Dermis blood vessel endothelial cell (primary cell): ENCODE measurements at places on chromosomes 2 and 18.

GRCh38 chr2:905833-906140, 44.9 kb upstream of the SNTG2 start:
- no peak for DNase-seq

DNA sequence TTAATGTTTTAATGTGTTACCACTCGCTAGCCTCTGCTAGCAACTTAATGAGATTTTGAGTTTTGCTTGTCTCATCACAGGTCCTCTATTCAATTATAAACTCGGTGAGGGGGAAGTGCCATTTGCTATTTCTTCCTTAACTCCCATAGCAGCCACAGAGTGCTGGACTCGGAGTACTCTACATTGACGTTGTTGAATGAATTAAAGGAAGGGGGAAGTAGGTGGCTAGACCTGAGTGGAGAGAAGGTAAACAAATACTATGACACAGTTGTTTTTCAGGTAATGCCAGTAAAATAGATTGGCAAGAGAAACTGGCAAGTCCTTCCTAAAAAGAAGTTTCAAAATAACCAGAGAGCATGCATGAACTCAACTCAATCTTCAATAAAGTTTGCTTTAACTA, 339.3 kb downstream of the HRH4 start:
- DNase-seq: no peak

GRCh38 chr2:120818441-120818920, 82.8 kb downstream of the GLI2 start:
- DNase-seq: no peak

DNA sequence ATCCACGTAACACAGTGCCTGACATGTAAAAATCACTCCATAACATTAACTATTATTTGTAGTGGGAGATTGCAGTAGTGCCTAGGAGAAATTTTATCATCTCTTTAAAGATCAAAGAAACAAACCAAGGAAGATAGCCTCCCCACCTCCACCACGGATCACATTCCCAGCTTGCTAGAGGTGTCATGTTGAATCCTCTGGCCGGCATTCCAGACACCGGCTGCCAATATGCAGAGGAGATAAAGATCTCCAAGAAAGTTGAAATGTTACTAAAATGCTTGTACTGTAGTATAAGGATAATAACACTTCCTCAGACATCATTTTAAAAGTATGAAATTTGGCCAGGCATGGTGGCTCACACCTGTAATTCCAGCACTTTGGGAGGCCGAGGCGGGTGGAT, 6.1 kb upstream of the ATG16L1 start:
- no peak for DNase-seq

DNA sequence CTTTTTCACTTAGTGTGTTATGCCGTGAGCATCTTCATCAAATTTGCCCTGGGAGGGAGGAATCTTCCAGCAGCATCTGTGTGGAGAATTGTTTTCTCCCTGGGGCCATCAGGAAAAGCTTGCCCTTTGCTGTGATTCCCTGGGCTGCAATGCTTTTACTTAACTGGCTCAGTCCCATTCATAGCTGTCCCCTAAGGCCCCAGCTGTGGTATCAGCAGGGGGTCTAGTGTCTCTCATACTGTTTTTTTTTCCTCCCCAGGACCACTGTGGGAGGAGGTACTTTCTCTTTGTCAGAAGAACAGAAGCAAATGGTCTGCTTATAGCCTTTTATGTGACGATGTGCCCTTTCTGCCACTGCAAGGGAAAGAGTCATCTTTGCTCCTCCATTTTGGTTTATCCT, 176.8 kb upstream of the CELF4 start:
- no peak for DNase-seq

GRCh38 chr2:48183276-48183675, 277.0 kb upstream of the FBXO11 start:
- no peak for DNase-seq

DNA sequence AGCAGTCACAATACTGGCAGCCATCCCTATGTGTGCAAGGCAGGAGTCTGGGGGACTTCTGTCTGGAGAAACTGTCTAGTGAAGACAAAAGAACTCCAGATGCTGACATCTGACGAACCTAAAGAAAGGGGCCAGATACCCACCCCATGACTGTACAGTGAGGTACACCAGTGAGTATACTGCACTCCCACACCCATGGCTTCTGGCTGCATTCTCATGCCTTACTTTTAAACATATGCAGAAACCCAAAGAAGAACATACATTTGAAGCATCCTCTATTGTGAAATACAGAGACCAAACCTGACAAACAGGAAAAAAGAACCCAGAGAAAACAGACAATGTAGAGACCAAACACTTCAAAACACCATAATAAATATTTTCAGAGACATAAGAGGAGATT, 102.2 kb downstream of the ACTR3 start:
- no peak for DNase-seq

GRCh38 chr2:188196343-188197008, 95.2 kb upstream of the GULP1 start:
- DNase-seq: no peak

- peak; percentile 92 for DNase-seq
Observed at GRCh38 chr18:2776601-2777000, 70.2 kb upstream of the EMILIN2 start.

DNA sequence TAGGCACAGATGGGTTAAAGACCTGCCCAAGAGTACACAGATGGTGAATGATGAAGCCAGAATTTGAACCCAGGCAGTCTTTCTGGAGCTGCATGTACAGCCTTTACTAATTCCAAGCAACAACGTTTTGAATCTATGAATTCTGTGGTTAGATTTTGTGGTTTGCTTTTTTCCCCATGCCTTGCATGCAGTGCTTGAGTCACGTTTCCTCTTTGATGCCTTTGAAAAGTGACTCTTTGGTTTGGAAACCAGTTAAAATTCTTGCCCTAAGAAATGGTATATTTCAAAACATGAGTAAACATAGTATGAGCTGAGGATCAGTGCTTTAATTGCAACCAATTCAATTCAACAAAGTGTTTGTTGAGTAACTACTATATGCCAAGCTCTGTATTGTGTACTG, 48.2 kb upstream of the PPM1B start:
- no peak for DNase-seq

DNA sequence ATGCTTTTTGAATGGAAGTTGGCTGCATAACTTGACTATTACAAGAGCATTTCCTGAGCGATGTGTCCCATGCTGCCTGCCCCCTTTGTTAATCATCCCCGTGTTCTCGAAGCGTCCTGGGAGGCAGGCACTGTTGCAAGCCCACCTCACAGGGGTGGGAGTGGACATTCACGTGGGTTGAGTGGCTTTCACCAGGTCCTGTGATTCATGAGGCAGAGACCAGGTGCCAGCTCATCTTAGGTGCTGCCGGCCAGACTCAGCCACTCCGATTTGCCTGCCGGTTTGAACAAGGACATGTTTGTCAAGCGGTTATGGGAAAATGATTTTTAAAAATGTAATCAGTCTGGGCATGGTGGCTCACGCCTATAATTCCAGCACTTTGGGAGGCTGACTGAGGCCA, 112.5 kb downstream of the ZNF532 start:
- no peak for DNase-seq

DNA sequence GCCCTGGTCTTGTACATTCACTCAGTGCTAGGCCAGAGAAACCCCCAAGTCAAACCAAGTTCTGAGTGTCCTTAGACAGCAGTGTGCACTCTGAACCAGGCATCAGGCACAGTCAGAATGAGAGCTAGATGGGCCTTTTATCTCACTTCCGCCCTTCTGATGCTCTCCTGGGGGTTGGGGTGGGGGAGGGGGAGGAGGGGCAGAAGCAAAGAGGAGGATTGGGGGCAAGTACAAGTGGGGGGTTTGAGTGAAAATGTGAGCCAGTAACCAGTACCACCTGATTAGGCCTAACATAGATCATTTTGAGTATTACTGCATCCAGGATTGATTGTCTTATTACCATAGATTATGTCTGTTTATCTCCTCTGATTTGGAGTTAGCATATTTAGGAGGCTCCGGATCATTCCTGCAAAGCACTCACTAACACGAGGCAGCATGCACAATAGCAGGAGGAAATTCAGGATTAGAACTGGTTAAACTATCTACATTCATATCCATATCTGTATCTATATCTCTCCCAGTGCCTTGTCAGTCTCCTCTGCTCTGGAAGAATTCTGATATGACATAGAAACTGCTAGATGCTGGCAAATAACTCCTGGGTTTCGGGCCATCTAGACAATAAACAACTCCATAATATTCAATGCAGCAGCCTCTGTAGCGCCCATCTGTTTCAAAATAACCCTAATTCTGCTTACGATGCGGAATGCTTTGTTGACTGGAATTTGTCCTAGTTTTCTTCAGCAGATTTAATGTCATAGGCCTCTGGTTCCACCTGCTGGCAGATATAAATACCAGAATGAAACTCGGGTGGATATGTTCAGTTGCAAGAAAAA, 149.1 kb downstream of the RHBDD1 start:
- peak; percentile 72 for DNase-seq

GRCh38 chr2:105935063-105935462, 190.4 kb downstream of the NCK2 start:
- no peak for DNase-seq

DNA sequence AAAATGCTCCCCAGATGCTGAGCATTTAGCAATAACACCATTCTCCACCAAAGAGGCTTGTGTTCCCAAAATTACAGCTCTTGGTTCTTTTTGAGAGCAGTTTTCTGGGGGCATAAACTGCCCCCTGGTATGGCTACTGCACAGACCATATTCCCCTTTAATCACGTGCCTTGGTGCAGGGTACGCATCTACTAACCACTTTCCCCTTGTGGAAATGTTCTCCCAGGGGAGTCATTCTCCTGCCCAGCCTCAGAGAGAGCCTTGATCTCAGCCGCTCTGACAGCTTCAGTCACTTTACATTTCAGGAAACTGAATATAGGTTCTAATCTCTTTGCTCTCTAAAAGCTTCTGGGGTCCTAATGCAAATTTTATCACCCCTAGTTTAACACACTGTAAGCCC, 44.7 kb upstream of the EML6 start:
- DNase-seq: no peak

GRCh38 chr18:31161757-31162418, 768 bp downstream of the DSC1 start:
- DNase-seq: no peak
